Amniotic stem cell (primary cell): ENCODE measurements at places on chromosomes 2 and 18.

- DNase-seq = no peak
Measured at GRCh38 chr2:136065384-136065783, 52.6 kb downstream of the CXCR4 start.

DNA sequence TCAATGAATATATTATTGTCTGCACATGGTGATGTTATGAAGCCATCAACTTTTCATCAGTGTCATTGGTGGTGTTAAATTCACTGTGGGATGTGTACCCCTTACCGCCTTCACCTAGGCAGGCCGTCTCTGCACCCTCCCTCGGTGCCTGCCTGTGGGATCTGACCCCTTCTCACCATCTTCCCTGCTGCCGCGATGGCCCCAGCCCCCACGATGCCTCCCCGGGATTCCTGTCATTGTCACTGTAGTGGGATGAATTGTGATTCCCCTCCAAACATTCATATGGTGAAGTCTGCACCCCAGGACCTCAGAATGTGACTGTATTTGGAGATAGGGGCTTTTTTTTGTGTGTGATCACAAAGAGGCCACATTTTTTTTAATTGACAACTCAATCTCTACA is 198.3 kb upstream of the HS6ST1 start:
- DNase-seq = no peak

DNA sequence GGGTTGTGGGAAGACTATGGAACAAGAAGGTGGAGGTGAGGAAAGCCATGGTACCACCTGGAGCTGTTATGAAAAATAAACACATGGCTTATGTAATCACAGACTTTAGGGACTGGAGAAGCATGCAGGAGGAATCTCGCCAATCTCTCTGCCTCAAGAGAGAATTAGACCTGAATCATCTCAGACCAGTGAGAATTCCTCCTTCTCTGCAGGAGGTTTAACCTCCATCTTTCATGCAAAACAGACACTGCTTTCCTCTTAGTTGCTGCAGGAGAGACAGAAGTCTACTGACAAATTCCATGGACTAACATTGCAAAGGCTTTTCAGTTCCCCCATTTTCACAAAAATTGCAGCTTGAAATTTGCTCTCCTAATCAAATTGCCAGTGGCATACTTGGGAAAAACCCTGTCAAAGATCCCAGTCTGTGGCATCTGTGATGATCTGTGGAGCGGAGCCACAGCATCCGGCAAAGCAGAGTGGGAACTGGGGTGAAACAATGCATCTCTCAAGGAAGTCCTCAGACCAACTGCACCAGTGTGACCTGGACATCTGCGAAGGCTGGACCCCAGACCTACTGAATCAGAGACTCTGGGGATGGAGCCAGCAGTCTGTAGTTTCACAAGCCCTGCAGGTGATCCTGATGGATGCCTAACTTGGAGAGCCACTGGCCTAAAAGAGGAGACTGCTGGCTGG is 28.6 kb upstream of the NCKAP5 start:
- DNase-seq = no peak

- no peak for DNase-seq
Measured at GRCh38 chr18:24315170-24315569, 82.5 kb downstream of the OSBPL1A start.

DNA sequence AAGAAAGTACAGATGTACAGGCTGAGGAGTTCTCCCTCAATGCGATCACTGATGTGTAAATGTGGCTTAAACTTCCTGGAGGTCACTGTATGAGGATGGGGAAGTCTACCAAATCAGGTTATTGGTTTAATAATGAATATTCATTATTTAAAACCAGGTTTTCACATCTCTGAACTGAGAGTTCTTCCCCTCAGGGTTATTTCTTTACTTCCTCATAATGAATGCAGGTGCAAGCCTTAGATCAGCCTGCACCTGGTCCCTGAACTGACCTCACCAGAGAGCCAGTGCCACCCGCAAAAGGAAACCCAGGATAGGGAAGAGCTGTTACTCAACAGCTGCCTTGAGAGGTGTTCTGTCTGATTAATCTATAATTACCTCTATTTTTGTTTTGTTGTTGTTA is 369.0 kb downstream of the EPHA4 start:
- DNase-seq = no peak

- no peak for DNase-seq
Measured at GRCh38 chr2:62435720-62436119, 70.3 kb downstream of the TMEM17 start.

- no peak for DNase-seq
Measured at GRCh38 chr2:98463988-98464771, 19.5 kb downstream of the INPP4A start.

DNA sequence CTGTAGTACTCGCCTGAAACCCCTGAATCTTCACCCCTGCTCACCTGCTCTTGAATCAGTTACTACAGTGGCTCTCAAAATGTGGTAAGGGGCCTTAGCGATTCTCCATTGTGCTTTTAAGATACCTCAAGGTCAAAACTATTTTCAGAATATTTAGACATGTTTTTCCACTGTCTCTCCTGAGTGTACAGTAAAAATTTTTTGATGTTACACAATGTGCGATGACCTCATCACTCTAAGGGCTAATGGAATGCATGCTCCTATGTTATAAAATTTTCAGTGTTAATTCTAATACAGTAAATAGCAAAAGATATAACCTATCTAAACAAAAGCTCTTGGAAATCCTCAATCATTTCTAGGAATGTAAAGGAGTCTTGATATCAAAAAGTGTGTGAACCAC is 336.9 kb upstream of the PKDCC start:
- DNase-seq = no peak

- DNase-seq = no peak
Measured at GRCh38 chr2:8501061-8501720, 180.7 kb upstream of the ID2 start.

DNA sequence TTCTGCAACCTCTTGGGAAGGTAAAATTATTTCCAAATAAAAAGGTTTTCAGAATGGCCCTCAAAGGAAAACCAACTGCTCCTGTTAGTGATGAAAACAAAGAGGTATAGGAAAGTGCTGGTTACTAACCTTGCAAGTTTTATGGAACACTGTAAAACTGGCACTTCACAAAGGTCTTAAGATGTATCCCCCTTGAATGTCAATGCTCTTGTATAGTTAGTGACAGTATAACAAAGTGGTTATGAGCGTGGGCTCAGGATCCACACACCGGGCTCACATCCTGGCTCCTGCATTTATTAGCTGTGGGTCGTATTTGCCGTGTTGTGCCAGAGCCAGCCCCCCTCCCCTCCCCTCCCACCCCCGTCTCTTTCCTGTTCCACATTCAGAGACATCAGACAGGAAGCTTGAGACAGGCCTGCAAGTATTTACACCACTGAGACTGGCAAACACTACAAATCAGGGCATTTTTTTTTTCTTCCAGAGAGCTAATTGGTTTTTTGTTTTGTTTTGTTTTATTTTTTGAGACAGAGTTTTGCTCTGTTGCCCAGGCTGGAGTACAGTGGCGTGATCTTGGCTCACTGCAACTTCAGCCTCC is 9.2 kb upstream of the DNPEP start:
- no peak for DNase-seq

DNA sequence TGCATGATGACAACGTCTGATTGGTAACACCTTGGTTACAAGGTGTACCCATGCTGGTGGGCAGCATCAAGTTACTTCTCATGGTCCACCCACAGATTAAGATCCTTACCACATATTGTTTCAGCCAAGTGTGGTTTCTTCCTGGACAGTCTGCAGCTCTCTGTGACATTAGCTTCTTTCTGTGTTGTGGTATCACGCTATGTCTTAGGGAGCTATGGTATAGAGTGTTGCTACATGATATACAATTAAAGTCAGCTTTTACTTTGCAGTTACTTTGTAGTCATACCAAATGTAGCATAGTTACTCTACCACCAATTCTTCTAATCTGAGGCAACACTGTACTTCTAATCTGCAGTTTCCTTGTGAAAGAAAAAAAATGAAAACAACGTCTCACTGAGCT is 48.8 kb downstream of the ZCCHC2 start:
- DNase-seq = no peak

GRCh38 chr2:202090530-202090929 is 17.5 kb downstream of the KIAA2012 start:
- DNase-seq = no peak

GRCh38 chr2:175350105-175350504 is 168.6 kb upstream of the ATP5MC3 start:
- no peak for DNase-seq

- DNase-seq = no peak
Measured at GRCh38 chr18:36493349-36494159, 196.0 kb downstream of the FHOD3 start.

DNA sequence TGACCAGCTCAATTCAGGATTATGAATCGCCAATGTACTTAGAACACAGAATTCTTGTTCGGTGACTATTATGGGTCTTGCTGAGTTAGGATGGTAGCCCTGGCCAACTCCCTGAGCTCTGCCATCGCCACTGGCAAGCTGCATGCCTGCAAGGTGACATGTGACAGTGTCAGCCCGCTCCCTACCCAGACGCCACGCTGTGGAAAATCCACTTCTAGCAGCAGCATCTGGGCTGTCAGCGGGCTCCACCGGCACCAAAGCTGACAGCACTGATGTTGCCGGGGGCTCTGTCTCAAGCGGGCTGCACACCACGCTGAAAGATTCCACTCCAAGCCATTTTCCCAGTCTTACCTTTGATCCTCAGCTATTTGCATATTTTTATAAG is 100.7 kb downstream of the MYT1L start:
- DNase-seq = no peak

DNA sequence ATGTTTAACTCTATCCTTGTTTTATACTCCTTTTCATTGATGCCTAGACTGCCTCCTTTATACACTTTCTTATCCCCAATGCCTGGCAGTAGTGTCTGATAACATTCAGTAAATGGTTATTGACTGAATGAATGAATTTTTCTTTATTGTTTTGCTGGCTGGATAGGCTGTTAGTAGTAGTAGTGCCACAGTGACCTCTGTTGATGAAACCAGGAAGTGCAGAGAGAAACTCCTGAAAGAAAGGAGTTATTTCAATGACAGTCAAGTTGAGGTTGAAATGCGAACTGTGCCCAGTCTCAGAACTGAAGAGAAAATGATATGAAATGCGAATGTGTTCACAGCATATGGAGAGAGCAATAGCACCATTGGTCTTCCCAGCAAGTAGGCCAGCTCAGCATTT is 26.8 kb upstream of the SLC9A2 start:
- DNase-seq = no peak

DNA sequence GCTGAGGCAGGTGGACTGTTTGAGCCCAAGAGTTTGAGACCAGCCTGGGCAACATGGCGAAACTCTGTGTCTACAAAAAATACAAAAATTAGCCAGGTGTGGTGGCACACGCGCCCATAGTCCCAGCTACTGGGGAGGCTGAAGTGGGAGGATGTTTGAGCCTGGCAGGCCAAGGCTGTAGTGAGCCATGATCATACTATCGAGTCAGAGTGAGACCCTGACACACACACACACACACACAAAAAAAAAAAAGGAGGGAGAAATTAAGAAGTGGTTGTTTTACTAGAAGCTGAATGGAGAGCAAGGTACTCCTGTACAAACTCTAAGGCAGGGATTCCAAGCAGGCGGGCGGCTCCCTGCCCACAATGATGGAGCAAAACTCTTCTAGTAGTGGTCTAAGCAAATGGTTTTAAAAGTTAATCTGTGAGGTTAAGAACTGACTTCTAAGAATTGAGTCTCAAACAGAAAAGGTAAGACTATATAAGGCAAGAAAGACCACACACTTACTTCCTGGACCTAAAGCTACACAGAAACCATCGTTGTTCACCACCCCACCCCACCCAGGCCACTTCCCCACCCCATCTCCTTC is 2.6 kb downstream of the ANKRD44 start:
- no peak for DNase-seq

DNA sequence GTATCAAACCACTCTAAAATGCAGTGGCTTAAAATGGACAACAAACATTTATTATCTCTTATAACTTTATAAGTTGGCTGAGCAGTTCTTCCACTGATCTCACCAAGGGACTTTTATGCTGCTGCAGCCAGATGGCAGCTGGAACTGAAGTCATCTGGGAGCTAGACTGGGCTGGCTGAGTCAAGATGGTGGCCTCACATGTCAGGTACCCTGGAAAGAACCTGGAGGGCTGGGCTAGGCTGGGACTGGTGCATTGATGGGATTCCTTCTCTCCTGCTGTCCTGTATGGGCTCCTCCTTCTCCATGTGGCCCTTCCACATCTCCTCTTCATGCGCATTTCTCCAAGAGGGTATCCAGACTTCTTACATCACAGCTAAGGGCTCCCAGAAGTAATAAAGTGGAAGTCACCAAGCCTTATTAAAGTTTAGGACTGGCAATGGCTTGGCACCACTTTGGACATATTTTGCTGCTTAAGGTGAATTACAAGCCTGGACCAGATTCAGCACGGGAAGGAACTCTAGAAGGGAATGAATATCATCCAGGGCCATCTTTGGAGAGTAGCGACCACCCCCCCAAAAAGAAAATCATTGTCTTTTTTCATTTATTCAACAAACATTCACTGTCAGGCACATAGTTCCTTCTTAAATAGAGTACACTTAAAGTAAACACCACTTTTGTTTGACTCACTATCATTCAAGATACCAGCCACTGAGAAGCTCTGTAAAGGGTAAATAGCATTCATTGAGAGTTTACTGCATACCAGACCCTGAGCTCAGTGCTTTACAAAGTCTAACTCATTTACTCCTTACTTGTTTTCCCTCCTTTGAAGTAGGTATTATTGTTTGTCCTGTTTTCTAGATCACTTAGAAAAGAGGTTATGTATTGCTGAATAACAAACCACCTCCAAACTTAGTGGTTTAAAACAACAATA is 138.0 kb downstream of the ZFP36L2 start:
- DNase-seq = no peak

- DNase-seq = no peak
Measured at GRCh38 chr2:19041434-19042041, 316.9 kb downstream of the OSR1 start.

DNA sequence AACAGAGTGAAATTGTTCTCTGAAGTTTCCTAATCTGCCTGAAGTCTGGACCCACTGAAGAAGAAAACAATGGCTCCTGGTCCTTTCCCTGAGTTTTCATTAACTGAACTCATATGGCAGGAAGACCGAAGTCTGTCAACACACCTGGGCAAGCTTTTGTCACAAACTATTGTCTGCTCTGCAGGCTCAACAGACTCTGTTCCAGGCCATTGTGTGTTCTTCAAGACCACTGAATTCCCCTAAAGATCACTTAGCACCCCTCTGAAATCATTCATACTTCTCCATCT is 6.6 kb upstream of the TMEM37 start:
- no peak for DNase-seq

- DNase-seq = no peak
Measured at GRCh38 chr2:30514134-30514847, 67.2 kb downstream of the LCLAT1 start.
